ENCODE measurements at places on chromosomes 1 and 21.

DNA sequence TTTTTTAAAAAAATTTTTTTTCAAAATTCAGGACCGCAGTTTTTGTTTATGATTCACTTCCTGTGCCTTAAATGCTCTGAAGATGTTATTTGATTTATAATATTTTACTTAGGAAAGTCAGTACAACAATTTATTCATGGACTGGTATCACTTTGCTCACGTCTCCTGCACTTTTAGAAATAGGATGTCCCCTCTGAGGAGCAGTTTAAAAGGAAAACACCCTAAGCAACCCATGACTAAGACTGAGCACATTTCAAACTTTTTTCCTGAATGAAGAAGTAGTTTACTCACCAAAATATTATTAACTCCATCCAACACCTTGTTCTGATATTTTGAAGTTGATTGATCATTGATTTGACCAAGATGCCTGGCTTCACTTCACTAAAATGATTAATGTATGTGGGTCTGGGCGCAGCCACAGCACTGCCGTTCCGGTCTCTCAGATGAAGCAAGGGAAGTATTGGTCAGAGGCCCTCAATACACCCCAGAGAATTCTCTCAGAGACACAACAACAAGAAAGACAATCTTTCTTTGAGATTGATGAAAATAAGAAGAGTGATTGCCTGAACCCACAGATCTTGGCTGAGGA, 223.9 kb downstream of the TGFB2 start:
- DNase-seq = no peak

DNA sequence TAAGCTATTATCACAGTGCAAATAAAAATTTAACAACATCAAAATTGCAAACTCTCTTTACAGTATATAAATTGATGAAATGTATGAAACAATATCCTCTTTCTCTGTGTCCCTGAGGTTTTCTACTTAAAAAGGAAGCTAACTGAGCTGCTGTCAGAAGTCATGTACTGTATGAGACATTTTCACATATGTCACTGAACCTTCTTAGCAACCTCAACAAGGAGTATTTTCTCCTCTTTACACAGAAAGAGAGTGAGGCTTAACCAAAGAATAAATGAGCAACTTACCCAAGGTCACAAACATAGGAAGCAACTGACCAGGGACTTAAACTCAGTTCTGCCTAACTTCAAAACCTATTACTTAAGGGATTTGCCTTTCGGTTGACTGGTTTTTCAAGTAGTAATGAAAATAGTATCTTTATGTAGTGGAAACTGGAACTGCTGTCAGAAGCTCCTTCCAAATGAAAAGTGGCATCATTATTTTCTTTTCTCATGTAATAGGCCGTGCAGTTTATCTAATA, 288.9 kb downstream of the LRRIQ3 start:
- DNase-seq = no peak

- DNase-seq = peak; percentile 69
Measured at GRCh38 chr1:43270421-43271095, 775 bp downstream of the TMEM125 start.

- DNase-seq = no peak
Measured at GRCh38 chr21:32198384-32198783, 80.5 kb downstream of the MIS18A start.

GRCh38 chr21:33495743-33496142, 4.2 kb upstream of the DNAJC28 start:
- no peak for DNase-seq

- no peak for DNase-seq
Measured at GRCh38 chr1:108511764-108512163, 48.1 kb upstream of the EEIG2 start.

DNA sequence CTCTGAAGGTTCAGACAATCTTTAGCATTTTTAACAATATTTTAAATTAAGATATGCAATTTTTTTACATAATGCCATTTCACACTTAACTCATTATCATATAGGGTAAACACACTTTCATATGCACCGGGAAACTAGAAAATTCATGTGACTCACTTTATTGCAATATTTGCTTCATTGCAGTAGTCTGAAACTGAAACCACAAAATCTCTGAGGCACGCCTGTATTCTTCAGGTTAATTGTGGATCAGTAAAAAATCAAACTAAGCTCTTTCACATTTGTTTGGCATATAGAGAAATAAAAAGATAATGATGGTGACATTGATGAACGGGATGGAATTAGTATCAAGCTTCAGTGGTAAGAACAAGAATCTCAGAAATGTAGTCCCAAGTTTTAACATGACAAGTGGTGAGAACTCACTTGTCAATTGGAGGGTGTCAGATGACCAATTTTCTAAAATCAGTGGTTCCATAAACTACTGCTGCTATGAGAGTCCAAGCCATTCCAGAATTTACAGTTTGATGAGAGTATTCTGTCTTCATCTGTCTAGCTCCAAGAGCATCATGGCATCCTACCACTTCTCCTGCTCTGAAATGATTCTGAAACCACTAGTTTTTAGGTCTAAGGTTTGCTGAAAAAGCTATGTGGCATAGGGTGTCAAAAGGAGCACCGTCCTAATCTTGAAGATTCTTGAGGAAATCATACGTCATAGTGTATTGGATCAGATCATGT, 281.0 kb downstream of the PTPRC start:
- DNase-seq = no peak

GRCh38 chr1:110787328-110788071, 85.4 kb upstream of the CD53 start:
- DNase-seq = no peak

Measured in NCI-H345 (cell line).